CD4-positive, alpha-beta T cell treated with Interleukin-12 subunit alpha and Interleukin-12 subunit beta, for 1 hour (primary cell): ENCODE measurements at places on chromosomes 16 and 17.
A peak's percentile ranks its signal among the peaks of the same experiment; 100 is the strongest.

DNA sequence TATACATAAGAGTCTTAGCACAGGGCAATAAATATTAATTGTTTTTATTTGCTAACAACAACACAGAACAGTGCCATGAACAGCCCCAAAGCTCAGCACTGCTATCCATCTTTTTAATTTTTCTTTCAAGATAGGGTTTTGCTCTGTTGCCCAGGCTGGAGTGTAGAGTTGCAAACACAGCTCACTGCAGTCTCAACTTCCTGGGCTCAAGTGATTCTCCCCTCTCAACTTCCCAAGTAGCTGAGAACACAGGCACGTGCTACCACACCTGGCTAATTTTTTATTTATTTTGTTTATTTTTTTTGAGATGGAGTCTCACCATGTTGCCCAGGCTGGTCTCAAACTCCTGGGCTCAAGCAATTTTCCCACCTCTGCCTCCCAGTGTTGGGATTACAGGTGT, 47.6 kb upstream of the AKAP1 start:
- DNase-seq, result no peak

GRCh38 chr17:199191-199604, 17.7 kb upstream of the DOC2B start:
- DNase-seq, result no peak

DNA sequence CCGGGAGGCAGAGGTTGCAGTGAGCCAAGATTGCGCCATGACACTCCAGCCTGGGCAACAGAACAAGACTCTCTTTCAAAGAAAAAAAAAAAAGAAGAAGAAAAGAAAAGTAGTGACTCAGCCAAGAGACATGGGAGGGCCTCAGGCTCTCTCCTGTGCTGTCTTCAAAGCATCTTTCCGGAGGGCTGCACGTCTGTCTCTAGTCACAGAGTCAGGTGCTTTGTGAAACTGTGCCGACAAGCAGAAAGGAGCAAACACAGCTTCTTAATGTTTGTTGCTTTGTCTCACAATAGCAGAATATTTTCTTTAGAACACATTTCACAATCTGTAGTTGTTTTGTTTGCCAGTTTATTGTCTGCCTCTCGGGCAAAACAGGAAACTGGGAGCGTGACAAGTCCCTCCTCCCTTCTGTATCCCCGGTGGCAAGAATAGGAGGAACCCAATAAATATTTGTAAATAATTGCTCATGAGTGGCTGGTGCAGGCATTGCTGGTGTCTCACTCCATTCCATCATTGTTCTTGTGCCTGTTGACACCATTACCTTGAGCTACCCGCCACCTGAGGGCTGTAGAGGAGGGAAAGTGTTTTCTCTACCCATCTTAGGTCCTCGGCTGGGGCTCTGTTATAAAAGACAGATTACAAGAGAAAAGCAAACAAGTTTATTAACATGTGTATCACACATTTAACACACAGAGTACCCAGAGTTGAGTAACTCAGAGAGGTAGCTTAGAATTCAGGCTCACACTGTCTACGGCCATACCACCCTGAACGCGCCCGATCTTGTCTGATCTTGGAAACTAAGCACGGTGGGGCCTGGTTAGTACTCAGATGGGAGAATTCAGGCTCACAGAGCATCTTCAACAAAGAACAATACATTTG, 5.5 kb downstream of the GAST start:
- peak; percentile 7 for DNase-seq

DNA sequence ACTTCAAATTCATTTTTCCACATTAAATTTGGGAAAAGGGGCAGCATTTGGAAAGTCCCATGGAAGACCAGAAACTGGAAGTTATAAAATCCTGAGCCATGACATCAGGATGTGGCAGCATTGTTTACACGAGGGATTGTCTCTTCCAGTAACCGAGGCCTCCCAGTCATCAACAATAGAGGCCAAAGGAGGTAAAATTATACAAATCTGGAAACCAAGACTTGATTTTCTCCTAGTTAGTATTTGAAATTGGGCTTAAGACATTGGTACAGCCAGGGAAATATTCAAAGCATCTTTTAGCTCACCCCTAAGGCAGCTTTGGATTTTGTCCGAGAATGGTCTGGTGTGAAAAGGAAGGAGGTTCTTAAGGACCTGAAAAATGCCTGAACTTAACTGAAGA, 251.6 kb upstream of the FOXF1 start:
- no peak for DNase-seq

DNA sequence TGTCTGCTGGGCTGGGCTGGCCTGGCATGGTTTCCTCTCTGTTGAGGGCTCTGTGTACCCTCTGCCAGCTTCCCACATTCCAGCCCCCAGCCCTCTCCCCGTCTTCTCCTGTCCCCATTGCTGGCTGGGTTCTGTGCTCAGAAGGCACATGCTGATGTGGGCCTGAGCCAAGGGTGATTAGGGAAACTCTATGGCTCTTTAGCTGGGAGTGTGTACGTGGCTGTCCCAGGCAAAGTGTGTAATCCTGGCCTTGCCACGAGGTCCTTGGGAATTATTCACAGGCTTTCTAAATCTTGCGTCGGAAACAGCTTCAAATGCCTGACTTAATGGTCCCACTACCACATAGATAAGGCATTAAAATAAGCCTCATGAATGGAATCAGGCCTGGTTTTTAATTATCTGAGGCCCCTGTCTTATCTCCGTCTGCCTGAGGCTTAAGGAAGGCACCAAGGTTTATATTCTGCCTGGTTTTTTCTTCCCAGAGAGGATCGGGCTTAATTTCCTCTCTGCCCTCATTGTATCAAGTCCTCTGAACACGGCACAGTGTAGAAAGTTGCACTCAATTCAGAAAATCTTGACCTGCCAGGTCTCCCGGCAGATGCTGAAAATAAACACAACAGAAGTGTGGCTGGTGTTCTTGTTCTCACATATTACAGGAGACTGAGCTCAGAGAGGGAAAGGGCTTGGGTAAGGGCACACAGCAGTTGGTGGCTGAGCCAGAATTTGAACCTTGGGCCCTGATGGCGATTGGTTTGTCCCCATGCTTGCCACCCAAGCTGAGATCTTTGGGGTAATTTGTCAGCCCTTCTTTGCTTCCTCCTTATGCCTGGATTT, 52.9 kb upstream of the LGALS9 start:
- DNase-seq, result no peak

GRCh38 chr17:44637066-44637465, 19.2 kb upstream of the MEIOC start:
- no peak for DNase-seq

- no peak for DNase-seq
These were observed 12.9 kb upstream of the MEIOB start for GRCh38 chr16:1884889-1885288.

DNA sequence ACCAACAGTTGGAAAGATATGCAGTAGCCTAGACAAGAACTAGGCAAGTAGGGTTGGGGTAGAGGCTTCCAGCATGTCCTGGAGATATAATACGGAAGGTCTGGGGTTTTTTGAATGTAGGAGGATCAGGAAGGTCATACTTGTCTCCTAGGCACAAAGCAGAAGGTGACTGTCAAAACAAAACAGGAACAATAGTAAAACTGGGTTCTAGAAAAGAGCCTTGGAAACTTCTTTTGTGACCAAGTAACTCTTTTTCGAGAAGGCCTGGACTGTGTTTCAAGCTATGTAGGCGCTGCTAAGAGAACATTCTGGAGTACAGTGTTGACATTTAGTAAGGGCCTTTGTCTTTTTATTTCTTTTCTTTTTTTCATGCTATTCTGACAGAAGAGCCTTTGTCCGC, 26.9 kb upstream of the TENT4B start:
- DNase-seq, result no peak

DNA sequence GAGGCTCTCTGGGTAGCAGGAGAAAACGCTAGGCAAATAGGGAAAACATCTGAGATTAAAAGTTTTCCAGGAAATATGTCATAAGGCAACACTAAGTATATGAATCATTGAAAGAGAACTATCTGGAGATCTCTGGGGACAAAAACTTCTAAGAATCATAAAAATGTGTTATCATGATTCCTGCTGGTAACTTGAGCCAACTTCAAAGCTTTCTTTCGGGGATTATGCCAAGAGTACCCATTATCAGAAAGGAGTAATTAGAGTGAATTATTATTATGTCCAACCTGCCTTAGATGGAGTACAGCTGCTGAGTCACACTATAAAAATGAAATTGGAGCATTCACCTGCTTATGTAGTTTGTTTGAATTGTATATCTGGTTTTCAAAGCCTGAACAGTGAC, 488.5 kb upstream of the SOX9 start:
- no peak for DNase-seq

GRCh38 chr17:50192618-50193291, 8.7 kb downstream of the COL1A1 start:
- no peak for DNase-seq

DNA sequence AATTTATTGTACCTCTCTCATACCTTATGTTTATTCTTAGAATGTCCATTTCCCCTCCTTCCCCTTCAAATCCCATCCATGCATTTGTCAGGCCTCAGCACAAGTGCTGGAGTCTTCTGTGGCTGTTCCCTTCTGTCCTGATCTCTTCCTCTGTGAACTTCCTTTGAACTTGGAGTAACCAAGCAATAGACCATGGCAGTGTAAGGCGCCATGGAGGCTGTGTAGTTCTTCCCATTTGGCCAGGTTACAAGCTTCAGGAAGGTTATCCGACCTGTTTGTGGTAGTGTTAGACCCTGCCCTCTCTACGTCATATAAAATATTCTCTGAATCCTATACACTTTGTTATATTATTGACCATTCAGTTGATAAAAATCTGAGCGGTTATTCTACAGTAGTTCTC, 28.6 kb downstream of the MAP2K6 start:
- DNase-seq, result no peak

DNA sequence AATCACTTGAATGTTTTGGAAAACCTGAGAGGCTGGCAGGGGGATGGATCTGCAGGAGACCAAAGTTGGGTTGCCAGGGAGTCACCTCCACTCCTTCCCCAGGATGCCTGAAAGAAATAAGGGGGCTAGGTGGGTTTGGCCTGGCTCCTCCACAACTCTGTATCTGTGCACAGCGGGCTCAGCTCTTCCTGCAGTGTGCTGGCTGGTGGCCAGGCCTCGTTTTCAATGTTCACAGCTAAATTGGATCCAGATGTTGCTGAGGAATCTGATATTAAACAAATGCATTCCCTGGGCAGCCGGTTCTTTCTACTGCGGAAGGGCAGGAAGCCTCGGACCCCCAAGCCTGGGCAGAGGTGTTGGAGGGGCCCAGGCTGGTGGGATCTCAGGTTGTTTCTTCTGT, 106.2 kb downstream of the N4BP1 start:
- no peak for DNase-seq

DNA sequence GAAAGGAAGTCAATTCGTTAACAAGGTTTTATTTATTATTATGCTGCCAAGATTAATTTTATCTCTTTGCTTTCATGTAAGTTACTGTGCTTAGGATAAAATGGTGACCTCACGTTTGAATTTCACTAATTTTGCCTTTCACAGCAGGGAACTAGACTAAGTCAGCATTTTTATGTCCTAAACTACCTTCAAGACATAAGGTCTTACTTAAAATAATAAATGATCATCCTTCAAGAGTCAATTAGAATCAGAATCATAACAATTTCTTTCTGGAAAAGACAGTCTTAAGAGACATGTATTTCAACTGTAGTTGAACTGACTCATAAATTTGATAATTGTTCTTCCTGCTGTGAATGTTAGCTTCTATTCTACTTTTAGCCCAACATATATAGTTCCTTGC, 893.8 kb downstream of the KCNJ2 start:
- DNase-seq, result no peak

GRCh38 chr16:50166511-50167500, 13.7 kb downstream of the TENT4B start:
- DNase-seq, result no peak

- no peak for DNase-seq
These were observed 310.0 kb downstream of the CBLN1 start for GRCh38 chr16:48971571-48972077.

- no peak for DNase-seq
These were observed 16.5 kb downstream of the JUP start for GRCh38 chr17:41769985-41770384.

GRCh38 chr17:28702026-28702751, 9.5 kb downstream of the PROCA1 start:
- DNase-seq, result no peak

DNA sequence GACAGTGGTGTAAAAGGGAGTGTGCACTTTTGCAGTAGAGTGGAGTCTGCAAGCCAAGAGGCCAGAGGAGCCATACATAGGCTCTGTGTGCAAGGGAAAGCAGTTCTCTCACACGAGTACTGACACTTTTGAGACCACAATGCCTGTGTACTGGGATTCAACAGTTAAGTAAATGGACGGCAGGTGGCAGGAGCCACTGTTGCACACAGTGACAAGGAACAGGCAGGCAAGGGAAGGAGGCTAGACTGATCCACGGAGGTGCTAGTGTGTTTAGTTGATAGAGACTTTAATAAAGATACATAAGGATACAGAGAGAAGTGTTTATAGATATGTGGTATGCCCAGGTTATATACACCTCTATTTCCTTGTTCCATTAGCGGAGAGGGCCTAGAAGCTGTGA, 67.0 kb downstream of the MPRIP start:
- DNase-seq, result peak; percentile 33

- peak; percentile 16 for DNase-seq
These were observed 6.1 kb upstream of the ITGAM start for GRCh38 chr16:31253642-31254045.
